ENCODE measurements at places on chromosomes 3 and 15.
A peak's percentile ranks its signal among the peaks of the same experiment; 100 is the strongest.

DNA sequence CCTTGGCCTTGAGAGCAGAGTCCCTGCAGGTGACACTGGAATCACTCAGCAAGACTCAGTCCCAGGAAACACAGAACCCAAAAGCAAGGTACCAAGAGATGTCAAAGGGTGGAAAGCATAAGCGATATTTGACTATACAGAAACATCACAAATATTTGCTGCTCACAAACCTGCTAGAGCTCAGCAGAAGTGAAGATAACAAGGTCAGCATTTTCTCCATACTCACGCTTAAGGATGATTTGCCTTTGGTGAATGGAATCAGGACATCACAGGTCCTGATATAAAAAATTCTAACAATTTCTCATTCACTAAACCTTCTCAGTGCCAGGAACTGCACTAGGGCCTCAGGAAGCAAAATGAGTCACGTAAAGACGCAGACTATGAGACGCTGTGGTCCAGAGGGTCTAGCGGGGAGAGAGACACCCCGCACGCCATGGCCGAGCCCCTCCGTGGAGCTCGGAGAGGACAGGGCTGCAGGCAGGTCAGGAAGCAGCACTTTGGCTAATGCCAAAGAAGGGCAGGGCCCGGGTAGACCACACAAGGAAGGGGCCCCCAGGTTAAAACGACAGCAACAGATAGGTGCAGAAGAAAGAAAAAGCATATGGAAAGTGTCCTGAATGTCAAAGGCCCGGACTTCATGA lies 10.7 kb downstream of the PCSK6 start:
- DNase-seq = no peak

DNA sequence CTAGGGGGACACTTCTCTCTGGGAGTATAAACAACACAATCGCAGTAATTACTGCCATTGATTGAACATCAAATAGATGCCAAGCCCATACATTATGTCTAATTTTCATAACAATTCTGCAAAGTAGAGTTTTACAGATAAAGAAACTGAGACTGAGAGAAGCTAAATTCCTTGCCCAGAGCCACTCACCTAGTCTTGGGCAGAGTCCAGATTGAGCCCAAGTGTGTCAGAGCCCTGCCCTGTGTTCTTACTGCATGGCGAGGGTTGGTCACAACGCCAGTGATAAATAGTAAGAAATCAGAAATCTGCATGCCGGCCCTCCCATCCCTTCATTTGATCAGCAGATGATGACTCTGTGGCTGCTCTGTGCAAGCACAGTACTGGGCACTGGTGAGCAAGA lies 106.3 kb downstream of the C3orf70 start:
- no peak for DNase-seq

- DNase-seq = no peak
Observed at GRCh38 chr3:19074257-19074900, 73.9 kb upstream of the KCNH8 start.

DNA sequence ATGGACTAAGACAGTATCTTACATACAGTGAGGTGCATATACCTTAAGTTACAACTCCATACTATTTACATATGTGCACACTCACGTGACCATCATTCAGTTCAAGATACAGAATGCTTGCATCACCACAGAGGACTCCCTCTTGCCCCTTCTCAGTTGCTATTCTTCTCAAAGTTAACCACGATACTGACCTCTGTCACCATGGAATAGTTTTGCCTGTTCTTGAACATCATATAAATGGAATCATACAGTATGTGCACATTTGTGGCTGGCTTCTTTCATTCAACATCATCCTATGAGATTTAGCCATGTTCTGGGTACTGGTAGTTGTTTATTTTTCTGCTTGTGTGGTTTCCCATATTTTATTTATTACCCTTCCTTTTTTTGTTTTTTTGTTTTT lies 10.4 kb upstream of the ZSCAN2 start:
- DNase-seq = no peak

GRCh38 chr3:114079761-114080160 lies 23.2 kb downstream of the QTRT2 start:
- no peak for DNase-seq

- peak; percentile 44 for DNase-seq
Observed at GRCh38 chr3:78734048-78734637, 1033.7 kb downstream of the ROBO1 start.

GRCh38 chr3:130081351-130081881 lies at the start of gene ALG1L2:
Gene ALG1L2, plus strand, starts transcription at chr3:130081831. Its CDS starts 186 bp downstream, at chr3:130082017.
- no peak for DNase-seq

GRCh38 chr3:16906682-16907081 lies 21.9 kb downstream of the PLCL2 start:
- peak; percentile 22 for DNase-seq

- DNase-seq = no peak
Observed at GRCh38 chr3:179179979-179180759, 32.0 kb downstream of the PIK3CA start.

DNA sequence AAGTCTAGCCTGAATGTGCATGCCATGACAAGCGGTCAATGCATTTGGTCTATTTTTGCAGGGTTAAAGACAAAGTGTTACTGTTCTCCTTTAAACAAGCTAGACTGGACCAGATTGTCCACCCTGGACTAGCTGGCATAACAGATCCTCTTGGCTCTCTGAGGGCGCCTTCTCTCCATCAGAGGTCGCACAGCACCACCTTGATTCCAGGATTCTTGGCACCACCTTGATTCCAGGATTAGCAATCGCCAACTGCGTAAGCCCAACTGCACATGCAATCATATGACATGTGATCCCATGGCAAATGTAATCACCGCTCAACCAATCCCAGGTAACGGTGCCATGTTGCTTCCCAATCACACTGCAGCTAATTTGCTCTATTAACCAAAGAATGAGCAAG lies 98.6 kb downstream of the OXNAD1 start:
- no peak for DNase-seq

DNA sequence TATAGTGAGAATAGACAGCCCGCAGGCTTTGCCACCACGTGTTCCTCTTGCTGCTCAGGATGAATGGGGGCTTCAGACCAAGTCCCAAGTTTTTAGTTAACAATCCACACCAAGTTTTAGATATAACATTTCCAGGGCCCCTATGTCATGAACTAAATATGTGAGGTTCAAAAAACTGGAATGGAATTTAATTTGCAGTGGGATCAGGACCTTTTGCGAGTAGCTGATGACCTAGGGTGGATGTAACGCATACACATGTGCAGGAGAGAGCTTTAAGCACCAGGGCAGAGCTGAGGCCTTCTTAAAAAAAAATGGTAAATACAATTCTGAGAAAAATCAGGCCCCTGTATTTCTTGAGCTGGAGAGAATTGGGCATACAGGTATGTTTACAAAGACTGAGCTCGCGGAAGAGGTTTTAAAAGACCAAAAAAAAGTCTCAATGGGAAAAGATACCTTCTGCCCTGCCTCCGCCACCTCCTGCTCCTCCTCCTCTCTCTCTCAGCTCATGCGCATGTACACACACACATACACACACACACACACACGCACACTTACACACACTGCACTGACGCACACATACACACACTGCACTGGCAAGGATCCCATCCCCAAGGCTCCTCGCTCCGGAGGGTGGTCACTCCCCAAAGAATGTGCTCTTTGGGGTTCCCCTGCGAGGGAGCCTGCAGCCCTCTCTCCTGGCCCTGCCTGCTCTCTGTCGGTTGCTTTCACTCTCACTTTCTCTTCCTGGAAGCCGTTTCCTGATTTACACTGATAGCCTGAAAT lies 48.2 kb upstream of the IGF1R start:
- no peak for DNase-seq

DNA sequence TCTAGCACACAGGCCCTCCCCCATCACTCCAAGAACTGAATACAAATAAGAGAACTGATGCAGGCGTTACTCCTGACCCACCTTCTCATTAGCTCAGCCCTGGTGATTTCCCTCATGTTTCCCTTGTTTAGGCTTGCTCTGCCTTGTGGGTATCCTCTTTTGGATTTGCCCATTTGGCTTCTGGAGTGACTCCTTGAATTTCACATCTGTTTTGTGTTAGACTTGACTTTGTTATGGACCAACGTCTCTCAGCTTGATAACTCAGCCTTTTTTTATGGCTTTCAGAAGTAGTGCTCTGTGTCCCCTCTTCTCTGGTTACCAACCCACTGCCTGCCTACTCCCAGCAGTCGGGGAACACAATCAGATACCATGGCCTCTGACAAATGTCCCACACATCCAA lies 11.3 kb upstream of the TMOD3 start:
- DNase-seq = no peak

All from NCI-H1092 treated with DMSO at 0.1 percent for 48 hours (cell line).